ENCODE measurements at places on chromosomes 7 and 10.
A peak's percentile ranks its signal among the peaks of the same experiment; 100 is the strongest.

GRCh38 chr7:55128693-55129394 is 110.0 kb downstream of the EGFR start:
- DNase-seq = peak; percentile 88
- H3K36me3 ChIP-seq = no peaks in the 10 kb centered on the region
- peaks cover 79% of the 10 kb centered on the region for H3K4me1 ChIP-seq
- H3K4me3 ChIP-seq = no peak overlapping the region

- H3K27ac ChIP-seq = no peak overlapping the region
- H3K4me3 ChIP-seq = no peak overlapping the region
- DNase-seq = no peak
Measured at GRCh38 chr7:525740-526139, 6.1 kb upstream of the PDGFA start.

- DNase-seq = no peak
- no peak overlapping the region for H3K27ac ChIP-seq
- no peak overlapping the region for H3K4me3 ChIP-seq
Measured at GRCh38 chr10:14918964-14919363, 34.9 kb downstream of the DCLRE1C start.

DNA sequence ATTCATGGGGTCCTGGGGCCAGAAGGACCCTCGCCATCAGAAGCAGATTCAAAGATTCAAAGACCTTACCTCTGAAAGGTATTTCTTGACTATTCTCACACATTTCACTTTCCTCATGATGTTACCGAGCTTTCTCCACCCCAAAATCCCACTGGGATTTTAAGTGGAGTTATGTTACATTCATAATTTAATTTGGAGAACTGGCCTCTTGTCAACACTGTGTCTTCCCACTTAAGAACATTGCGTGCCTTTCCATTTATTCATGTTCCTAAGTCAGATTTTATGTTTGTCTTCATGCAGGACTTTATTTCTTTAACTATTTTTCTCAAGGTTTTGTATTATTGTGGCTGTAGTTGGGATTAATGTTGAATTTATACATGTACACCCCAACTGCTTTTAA is 123.5 kb upstream of the BMPER start:
- no peak overlapping the region for H3K4me3 ChIP-seq
- no peak overlapping the region for H3K27ac ChIP-seq
- no peaks in the 10 kb centered on the region for H3K27me3 ChIP-seq
- H3K36me3 ChIP-seq = no peaks in the 10 kb centered on the region

DNA sequence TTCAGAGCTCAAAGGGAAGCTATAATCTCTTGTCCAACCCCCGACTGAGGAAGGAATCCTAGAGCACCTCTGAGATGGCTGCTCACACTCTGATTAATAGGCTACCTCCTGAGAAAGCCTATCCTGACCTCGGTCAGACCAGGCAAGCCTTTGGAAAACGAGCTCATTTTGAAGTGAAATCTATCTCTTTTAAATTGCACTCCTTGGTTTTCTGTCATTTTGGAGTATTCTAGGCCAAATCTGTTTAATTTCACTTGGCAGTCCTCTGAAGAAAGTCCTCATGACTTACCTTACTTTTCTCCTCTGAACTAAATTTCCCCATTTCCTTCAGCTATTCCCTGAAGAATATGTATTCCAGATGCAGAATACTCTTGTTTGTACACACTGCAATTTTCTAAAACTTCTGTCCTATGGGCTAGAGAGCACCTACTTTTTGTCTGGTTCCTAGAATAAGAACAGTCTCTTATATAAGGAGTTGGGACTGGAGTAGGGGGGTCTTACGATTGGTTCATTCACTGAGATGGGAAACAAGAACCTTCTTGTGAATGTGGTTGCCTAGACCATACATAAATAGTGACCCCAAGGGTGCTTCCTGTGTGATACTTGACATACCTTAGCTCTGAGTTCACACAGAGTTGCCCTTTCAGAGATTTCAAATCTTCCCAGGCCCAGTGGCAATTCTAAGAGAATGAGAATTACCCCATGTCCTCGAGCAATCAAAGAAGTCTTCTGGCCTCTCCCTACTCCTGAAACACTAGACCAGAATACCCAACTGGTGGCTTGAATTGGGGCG is 31.9 kb upstream of the HPS1 start:
- DNase-seq = no peak
- H3K27me3 ChIP-seq = no peaks in the 10 kb centered on the region

DNA sequence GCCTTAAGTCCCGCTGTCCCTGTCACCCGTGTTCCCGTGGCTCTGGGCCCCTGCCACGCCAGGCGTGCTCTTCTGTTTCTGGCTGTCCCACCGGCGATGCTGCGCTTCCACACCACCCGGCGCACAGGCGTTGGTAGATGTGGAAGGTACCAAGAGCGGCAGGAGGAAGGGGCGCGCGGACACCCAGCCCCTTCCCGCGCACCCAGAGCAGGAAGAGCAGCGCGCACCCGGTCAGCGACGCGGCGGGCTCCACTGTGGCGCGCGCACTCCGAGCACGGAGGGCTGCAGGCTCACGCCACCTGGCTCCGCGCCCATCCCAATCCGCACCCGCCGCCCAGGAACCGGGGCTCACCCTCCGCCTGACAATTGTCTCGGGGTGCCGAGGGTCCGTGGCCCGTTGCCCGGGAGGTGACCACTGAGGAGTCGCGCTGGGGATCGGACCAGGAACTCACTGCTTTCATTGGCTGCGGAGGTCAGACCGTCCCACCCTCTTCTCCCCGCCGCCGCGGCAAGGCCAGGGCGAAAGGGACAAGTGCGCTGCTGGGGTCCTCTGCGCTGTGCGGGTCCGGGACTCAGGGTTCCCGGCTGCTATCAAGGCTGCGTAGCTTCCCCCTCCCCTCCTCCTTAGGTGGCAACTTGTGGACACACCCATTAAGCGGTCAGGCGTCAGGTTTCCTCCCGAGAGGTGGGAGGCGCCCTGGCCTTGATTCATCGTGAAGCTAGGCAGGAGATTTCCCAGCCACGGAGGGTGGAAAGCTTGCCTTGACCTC is 121.6 kb upstream of the ZNF92 start:
- H3K27ac ChIP-seq = no peak overlapping the region
- H3K4me3 ChIP-seq = peak overlapping the region; percentile 68
- H3K36me3 ChIP-seq = no peaks in the 10 kb centered on the region
- H3K27me3 ChIP-seq = peaks cover 6% of the 10 kb centered on the region
- peak; percentile 61 for DNase-seq

DNA sequence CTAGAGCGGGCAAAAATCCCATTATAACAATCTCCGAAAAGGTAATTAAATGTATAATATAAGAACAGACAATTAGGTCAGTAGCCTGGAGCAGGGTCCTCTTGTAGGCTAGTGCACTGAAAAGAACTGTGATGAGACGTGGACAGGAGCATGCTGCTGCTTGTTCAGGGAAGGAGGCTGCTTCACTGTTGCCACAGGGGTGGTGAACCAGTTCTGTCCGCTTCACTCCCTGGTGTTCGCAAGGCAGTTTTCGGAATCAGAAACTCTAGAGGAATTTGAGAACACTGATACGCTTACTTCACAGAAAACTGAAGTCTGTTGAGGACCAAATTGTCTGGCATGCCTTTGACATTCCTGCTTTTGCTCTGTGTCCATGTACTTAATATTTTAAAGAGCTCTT is 17.4 kb downstream of the ZNRF2 start:
- DNase-seq = no peak
- H3K4me1 ChIP-seq = peaks cover 24% of the 10 kb centered on the region
- H3K36me3 ChIP-seq = no peaks in the 10 kb centered on the region
- H3K27me3 ChIP-seq = no peaks in the 10 kb centered on the region
- H3K4me3 ChIP-seq = no peak overlapping the region

- no peaks in the 10 kb centered on the region for H3K36me3 ChIP-seq
- DNase-seq = no peak
- no peak overlapping the region for H3K4me3 ChIP-seq
Measured at GRCh38 chr7:18638594-18639452, 143.3 kb downstream of the HDAC9 start.

DNA sequence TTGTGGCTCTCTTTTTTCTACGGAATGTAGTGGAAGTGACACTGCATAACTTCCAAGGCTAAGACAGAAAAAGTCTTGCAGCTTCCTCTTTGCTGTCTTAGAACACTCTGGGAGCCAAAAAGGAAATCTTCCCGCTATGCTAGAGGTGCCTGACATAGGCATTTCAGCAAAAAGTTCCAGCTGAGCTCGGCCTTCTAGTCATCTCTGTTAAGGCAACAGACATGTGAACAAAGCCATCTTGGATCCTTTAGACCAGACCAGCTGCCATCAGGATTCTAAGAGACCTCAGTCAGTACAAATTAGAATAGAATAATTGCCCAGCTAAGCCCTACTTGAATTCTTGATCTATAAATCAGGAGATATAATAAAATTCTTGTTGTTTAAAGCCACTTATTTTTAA is 16.3 kb upstream of the COL1A2 start:
- H3K36me3 ChIP-seq = no peaks in the 10 kb centered on the region
- H3K4me1 ChIP-seq = peaks cover 32% of the 10 kb centered on the region
- no peak overlapping the region for H3K27ac ChIP-seq
- H3K4me3 ChIP-seq = no peak overlapping the region

DNA sequence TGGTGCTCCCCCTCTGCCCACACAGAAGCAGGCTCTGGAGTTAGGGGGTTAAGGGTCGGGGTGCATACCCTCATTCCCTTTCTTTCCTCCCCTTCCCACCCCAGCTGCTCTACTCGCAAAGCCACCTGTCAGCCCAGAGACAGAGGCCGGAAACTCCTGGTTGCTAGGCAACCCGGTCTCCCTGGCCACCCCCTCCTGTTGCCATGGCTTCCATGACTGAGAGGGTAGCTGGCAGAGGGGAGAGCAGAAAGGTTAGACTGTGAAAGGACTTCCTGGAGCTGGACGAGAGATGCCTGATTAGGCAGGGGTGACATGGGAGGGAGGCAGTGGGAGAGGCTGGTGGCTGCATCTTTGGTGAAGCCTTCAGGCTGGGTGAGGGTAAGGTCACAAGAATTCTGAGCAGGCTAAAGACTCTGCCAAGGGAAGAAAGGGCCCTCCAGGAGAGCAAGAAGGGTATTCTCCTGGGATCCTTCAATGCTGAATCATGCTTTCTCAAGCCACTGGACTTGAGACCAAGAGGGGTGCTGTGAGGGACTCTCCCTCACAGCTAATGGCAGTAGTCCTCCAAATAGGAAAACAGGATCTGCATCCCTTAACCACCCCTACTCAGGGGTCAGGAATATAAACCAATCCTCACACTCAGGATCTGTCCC is 5.4 kb downstream of the PSD start:
- H3K4me3 ChIP-seq = no peak overlapping the region
- peaks cover 20% of the 10 kb centered on the region for H3K4me1 ChIP-seq
- H3K27me3 ChIP-seq = peaks cover 17% of the 10 kb centered on the region

GRCh38 chr7:128189231-128189930 is 51.7 kb upstream of the LEP start:
- no peak overlapping the region for H3K27ac ChIP-seq
- no peaks in the 10 kb centered on the region for H3K27me3 ChIP-seq
- H3K4me1 ChIP-seq = no peaks in the 10 kb centered on the region
- H3K36me3 ChIP-seq = no peaks in the 10 kb centered on the region
- H3K4me3 ChIP-seq = no peak overlapping the region
- DNase-seq = peak; percentile 30

GRCh38 chr10:131578472-131578970 is 267.0 kb upstream of the TCERG1L start:
- H3K36me3 ChIP-seq = no peaks in the 10 kb centered on the region
- no peaks in the 10 kb centered on the region for H3K4me1 ChIP-seq
- H3K27me3 ChIP-seq = no peaks in the 10 kb centered on the region

DNA sequence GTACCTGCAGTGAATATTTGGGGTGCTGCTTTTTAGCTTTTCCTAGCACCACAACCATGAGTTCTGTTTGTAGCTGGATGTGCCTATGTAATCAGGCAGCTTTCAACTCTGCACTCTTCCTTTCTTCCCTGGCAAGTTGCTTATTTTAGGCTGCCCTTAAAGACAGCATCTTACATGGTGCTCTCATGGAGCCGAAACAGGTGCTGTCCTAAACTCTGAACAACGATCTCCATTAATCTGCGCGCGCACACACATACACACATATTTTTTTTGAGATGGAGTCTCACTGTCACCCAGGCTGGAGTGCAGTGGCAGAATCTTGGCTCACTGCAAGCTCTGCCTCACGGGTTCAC is 9.1 kb downstream of the RPS24 start:
- H3K4me1 ChIP-seq = no peaks in the 10 kb centered on the region
- H3K36me3 ChIP-seq = peaks cover 39% of the 10 kb centered on the region
- no peak overlapping the region for H3K4me3 ChIP-seq

- peaks cover 79% of the 10 kb centered on the region for H3K4me1 ChIP-seq
- no peaks in the 10 kb centered on the region for H3K36me3 ChIP-seq
- peak overlapping the region; percentile 63 for H3K27ac ChIP-seq
- no peaks in the 10 kb centered on the region for H3K27me3 ChIP-seq
Measured at GRCh38 chr10:124708246-124708779, 35.9 kb downstream of the FAM53B start.

- H3K27ac ChIP-seq = no peak overlapping the region
- no peak overlapping the region for H3K4me3 ChIP-seq
- H3K27me3 ChIP-seq = no peaks in the 10 kb centered on the region
- DNase-seq = no peak
- H3K4me1 ChIP-seq = no peaks in the 10 kb centered on the region
Measured at GRCh38 chr10:6423413-6424170, 156.5 kb downstream of the PRKCQ start.

DNA sequence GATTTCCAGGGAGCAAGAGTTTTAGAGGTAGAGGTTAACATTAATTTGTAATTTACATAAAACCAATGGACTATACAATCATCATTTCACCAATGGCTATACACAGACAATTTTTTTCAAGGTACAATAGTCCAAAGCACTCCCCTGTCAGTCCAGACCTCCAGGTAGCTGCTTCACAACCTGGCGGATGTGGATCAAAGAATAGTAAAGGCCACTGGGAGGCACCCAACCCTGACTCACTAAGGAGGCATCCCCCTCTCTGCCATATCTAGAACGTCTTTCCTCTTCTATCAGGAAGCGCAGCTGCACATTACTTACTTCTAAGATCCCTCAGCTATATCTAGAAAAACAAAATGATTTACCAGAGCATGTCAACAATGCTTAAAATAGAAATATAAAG is 217.7 kb upstream of the AOAH start:
- H3K36me3 ChIP-seq = no peaks in the 10 kb centered on the region
- DNase-seq = no peak
- H3K27me3 ChIP-seq = no peaks in the 10 kb centered on the region
- no peak overlapping the region for H3K27ac ChIP-seq
- H3K4me3 ChIP-seq = no peak overlapping the region

DNA sequence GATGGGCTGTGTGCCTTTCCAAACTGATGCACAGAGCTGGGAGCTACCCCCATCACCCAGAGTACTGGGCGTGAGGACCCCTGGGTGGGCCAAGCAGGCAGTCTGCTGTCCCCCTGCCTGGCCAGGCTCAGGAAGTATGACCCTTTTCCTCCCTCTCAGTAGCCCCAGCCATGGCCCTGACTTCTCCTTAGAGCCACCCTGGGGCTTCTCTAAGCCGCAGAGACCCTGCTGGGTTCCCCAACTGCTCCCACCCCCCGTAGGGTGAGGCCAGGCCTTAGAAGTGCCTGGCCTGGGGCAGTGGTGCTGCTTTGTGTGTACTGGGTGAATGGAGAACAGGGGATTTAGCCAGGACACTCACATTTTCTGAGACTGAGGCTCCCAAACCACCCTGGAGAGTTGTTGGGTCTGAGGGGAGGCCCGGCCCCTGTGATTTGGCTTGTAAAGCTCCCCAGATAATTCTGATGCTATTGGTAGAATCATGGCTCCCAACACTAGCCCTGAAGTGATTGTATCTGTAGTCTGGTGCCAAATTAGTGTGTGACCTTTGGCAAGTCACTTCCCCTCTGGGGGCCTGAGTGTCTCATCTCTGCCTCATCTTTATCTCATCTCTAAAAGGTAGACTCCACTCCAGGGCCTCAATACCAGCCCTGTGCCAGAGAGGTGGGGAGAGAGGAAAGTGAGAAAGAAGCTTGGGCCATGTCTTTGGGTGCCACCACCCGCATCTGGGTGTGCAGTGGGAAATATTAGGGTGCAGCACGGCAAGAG is 99.7 kb upstream of the PPIF start:
- H3K36me3 ChIP-seq = no peaks in the 10 kb centered on the region
- no peak for DNase-seq
- H3K27me3 ChIP-seq = no peaks in the 10 kb centered on the region
- peaks cover 96% of the 10 kb centered on the region for H3K4me1 ChIP-seq
- H3K27ac ChIP-seq = peak overlapping the region; percentile 76
